ENCODE measurements at places on chromosomes 3 and 15. TPM values are rescaled to one million over a fixed set of nuclear protein-coding genes. Genes with fewer than 3 reads are reported as not detected.

DNA sequence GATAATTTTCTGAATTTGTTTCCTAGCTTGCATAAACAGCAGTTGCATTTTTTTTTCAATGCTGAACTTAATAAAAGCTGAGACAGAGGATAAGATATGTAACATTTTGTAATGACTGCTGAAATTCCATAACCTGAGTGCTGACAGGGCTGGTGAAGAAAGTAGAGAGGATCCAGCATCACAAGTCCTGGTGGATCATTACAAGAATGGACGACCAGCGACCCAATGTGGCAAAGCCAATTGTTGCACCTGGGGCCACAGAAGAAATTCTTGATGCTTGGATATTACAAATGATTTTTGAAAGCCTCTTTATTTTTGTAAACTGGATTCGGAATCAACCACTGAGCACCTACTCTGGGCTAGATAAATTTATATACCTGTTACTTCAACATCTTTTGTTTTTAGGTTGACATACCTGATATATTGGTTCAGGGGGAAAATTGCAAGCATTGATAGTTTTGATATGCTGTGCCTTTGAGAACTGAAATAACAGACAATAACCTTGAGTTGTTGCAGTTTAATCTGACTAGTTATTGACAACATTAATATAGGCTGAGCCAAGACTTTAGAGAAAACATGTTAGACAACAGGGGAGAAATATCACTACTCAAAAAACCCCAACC, 3.9 kb upstream of the ACTL6A start:
- DNase-seq, result peak; percentile 73

GRCh38 chr3:99777708-99778107, 40.0 kb upstream of the CMSS1 start:
- no peak for DNase-seq

GRCh38 chr15:63363292-63363691, 18.4 kb downstream of the CA12 start:
- DNase-seq, result no peak

Gene BLM
- 3.2 TPM for total RNA-seq

GRCh38 chr15:57747206-57747896, 40.8 kb downstream of the POLR2M start:
- DNase-seq, result no peak

All from lung (tissue), 17 donors.